ENCODE measurements at places on chromosomes 16 and 17.

DNA sequence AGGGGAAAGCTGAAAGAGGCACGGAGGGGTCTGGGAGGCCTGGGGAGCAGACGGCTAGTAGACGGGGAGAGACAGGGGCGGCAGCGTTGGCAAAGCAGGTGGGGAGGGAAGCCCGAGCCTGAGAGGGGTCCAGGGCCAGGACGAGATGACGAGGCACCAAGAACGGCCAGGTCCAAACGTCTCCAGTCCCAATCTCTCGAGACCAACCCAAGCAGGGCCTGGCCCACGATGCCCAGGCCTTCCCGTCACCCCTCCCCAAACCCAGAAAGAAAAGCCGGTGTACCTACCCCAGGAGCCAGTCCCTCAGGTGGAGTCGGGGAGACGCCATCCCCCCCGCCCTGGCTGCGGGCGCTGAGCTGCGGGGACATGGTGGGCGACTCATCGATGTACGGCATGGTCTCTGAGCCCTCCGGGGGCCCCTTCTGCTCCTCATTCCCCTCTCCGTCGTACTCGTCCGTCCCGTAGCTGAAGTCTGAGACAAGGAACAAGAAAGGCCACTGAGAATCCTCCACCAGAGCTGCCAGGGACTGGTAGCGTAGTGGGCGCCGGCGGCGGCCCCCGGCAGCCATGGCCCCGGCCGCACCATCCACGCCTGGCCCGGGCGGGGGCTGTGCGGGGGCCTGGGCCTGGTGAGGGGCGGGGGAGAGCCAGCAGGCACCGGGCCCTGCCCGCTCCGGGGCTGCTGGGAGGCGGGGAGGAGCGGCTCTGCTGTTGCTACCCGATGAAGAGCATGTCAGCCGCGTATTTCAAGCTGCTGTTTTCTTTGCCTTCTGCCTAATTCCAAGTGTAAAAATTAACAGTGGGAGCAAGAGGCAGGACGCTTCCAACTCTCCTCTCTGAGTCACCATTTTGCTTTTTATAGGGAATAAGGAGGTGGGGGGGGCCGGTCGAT, 54.6 kb downstream of the ABR start:
- no peak for DNase-seq

GRCh38 chr16:50747207-50747956, 5.5 kb downstream of the CYLD start:
- no peak for DNase-seq

- no peak for DNase-seq
Measured at GRCh38 chr16:86027373-86028126, 128.6 kb downstream of the IRF8 start.

- no peak for DNase-seq
Measured at GRCh38 chr17:4987767-4988567, 492 bp upstream of the CAMTA2 start.

DNA sequence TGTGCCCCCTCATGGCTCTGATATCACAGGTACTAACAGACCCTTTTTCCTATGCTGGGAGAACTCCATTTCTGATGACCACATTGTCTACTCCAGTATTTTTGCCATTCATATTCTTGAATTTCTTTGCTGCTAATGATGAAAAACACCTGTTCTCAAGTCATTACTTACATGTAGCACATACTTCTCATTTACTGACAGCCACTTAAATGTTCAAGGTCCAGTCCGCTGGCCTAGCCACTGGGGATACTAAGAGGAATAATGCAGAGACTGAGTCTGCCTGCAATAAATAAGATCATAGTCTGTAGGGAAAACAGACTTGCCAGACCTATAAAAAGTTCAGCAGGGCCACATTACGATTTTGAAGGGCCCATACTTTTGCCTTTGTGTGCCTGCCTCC, 27.5 kb downstream of the TEX14 start:
- no peak for DNase-seq

- DNase-seq: no peak
Measured at GRCh38 chr17:80132906-80133625, 13.9 kb downstream of the EIF4A3 start.

DNA sequence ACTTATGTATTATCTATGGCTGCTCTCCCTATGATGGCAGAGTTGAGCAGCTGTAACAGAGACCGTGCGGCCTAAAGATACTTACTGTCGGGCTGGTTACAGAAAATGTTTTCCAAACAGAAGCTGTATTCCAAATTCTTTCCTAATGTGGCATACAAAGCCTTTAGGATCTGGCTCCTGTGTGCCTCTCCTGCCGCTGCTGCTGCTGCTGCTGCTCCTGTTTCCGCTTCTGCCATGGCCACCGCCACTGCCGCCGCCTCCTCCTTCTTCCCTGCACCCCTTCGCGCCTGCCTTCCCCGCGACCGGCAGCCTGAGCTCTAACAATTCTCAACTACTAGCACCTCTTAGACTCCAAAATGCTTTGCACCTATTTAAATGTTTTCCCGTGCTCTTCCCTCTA, 263.9 kb upstream of the TBX2 start:
- no peak for DNase-seq

DNA sequence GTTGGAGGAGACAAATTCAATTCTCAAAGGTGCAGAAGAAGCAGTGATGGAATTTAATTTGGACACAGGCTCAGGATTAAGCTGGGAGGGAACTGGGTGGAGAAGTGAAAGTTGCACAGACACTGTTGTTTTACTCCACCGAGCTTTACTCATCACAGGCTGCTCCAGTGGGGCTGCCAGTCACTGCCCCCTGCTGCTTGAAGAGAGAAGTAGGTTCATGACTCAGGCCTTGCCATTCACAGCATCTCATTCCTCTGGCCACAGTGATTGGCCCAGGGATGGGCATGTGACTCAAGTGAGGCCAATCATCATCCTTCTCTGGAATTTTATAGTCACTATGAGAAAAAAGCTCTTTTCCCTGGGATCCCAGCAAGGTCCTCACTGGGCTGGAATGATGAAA, 11.8 kb downstream of the GNAO1 start:
- DNase-seq: no peak

DNA sequence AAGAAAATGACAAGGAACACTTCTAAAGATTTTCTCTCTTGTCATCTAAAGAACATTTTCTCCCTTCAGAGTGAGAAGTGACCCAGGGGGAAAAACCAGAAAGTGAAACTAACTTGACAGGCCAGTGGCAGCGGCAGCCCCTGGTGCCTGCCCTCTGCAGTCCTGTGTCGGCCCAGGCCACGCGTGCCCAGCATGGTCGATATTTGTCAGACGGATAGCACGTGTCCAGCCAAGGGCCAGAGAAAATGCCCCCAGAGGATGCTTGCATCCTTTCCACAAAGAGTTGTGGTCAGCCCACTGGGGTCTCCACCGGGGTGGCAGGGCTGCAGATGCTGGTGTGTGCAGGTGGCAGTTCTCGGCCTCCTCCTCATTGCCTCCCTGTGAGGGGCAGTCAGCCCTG, 176.6 kb downstream of the RAB11FIP4 start:
- no peak for DNase-seq

GRCh38 chr16:66269617-66270332, 96.7 kb upstream of the CDH5 start:
- DNase-seq: no peak

- DNase-seq: no peak
Measured at GRCh38 chr17:3572231-3572630, 14.6 kb upstream of the TRPV3 start.

DNA sequence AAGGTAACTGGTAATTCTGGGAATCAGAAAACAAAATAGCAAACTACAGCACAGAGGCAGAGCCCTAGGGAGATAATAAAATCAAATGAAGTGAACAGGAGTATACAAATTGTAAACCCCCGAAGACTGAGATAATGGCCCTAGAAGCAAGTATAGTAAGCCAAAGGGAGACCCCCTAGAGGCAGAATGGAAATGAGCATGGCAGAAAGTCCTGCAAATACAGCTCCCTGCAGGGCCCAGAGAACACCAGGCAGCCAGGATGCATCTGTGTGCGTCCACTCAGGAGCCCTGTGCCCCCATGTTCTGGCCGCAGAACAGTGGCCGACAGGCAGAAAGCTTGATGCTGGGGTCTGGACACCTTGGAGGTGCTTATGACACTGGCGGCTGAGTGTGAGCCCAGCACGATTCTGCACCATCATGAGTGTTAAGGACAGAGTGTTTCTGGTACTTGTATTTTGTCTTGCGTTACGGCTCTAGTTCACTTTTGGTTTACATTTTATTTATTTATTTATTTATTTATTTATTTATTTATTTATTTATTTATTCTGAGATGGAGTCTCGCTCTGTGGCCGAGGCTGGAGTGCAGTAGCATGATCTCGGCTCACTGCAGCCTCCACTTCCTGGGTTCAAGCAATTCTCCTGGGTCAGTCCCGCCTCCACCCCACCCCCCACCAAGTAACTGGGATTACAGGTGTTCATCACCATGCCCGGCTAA, 48.7 kb downstream of the RGS9 start:
- DNase-seq: no peak

GRCh38 chr16:85424260-85425073, 188.7 kb upstream of the GSE1 start:
- no peak for DNase-seq

- DNase-seq: no peak
Measured at GRCh38 chr16:54931120-54932014, 702 bp downstream of the IRX5 start.

DNA sequence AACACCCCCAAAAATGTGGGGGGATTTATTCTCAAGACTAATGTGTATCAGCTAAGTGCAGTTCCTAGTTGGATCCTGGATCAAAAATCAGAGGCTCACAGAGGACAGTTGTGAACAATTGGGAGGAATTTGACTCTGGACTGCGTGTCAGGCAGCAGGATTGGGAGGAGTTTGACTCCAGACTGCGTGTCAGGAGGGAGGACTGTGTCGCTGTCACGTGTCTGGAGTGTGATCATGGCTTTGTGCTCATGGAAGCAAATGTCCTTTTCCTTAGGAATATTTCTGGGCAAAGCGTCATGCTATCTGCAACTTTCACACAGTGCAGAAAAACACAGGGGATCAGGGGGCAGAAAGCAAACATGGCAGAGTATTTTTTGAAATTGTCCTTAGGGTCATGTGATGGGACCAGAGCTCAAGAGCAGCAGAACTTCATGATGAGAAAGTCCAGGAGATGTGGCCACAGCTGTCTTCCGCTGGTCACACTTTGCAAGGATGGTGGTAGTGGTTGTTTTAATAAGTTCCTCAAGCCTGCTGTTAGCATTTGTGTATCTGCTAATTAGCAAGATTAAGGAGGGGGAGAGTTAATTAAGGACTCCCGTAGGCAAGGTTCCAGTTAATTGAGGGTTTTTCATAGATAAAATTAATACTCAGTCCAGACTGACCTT, 122.0 kb upstream of the CHMP6 start:
- no peak for DNase-seq

GRCh38 chr16:24935336-24935735, 79.8 kb downstream of the ARHGAP17 start:
- DNase-seq: no peak

DNA sequence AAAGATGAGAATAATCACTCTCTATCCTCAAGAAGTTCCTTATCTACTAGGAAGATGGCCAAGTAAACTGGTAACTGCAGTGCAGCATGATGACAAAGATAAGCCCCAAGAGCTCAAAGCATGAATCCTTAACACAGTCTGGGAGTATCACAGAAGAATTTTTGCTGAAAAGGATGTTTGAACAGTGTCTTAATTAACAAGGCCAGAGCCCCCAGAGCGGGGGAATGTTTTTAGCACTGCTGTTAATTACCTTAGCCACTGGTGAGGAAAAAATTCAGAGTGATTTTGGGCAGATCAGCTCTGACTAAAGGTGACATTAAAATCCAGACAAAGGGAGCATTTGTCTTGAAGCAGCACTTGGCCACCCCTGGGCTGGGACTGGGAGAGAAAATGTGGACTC, 30.1 kb downstream of the ADAMTS18 start:
- no peak for DNase-seq

DNA sequence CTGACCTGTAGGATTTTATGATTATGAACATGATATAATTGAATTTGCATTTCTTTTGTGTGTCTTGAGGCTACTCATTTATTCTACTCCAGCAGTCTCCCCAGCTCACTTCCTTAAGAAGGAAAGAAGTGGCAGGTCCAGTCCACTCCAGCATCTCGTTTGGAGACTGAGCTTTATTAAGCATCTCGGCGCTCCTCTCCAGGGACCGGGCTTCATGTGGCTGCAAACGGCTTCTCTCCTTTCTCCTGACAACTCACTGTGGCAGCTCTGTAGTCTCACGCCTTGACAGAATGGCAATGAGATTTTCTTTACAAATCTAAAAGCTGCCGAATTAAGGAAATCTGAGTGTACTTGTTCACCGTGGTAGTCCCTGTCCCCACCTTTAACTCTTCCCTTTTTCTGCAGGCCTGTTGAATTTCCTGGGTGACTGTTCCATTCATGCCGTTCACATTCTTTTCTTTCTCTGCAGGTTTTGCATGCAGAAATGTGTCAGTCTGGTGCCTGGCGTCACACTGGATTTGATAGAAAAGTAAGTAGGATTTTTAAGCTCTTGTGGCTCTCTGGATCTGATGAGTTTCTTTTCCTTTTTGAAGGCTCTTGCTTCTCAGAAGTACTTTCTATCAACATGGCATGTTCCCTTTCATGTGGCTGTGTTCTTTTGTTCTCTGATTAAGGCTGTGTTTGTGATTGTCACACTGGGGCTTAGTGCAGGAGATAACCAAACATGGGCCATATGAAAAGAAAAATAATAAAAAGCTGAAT, 200.5 kb upstream of the CHMP6 start:
- no peak for DNase-seq

GRCh38 chr17:64377769-64378282, 12.8 kb downstream of the PECAM1 start:
- DNase-seq: no peak

GRCh38 chr17:13051915-13052314, 34.1 kb upstream of the ELAC2 start:
- no peak for DNase-seq

GRCh38 chr17:57309479-57309878, 53.2 kb downstream of the MSI2 start:
- DNase-seq: no peak

DNA sequence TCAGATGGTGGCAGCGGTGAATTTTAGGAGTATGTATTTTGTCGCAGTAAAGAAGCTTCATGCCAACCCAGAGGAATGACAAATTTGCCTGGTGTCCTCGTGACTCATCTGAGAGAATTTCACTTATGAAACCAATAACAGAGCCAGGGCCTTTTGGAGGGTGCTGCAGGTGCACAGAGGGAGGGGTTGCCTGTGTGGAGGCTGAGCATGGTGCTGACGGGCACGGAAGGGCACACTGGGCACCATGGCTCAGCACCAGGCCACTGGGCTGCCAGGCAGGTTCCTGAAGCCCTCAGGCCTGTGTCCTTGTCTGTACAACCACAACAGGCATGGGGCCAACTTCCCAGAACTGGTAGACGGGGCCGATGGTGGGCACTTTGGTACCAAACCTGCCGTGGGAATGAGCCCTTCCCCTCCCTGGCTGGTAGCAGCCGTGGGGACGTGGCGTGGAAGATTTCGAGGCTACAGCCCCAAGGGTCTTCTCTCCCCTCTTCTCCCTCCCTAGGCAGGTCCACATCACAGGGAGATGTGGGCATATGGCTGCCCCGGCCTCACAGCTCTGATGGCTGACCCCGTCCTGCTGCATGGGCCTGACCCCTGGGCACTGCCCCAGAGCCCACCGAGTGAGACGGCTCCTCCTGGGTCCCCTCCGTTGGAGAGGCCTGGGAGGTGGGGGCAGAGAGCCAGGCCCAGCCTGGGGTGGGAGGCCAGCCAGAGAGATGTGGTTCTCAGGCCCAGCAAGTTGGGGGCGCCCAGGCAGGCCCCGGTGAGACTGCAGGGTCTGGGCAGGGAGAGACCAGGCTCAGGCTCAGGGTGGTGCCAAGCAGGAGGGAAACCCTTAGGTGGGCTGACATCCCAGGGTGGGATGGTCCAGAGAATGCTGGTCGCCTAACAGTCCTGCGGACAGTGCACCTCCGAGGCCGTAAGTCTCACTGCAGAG, 30.2 kb upstream of the ZNF469 start:
- no peak for DNase-seq

- DNase-seq: no peak
Measured at GRCh38 chr16:67760206-67760955, 41.3 kb upstream of the GFOD2 start.
